NCI-H2081 treated with DMSO at 0.1 percent for 48 hours (cell line): ENCODE measurements at places on chromosomes 13 and 19.

GRCh38 chr13:29547153-29547552, 48.3 kb downstream of the SLC7A1 start:
- no peak for DNase-seq

DNA sequence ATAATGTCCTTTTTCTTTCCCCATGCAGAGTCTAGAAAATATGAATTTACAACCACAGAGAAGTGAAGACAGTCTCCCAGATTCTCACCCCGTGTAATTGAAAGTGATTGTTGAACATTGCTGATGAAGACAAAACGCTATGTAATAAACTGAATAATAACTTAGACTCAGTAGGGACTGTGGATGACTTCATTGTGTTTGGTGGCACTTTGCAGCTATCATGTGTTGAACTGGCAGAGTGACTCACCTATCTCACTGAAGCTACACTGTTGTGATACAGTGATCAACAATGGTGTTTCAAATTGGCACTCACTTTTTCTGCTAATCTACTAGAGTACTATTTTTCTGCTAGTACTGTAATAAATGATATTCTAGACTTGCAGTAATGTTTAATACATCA, 261.3 kb downstream of the DACH1 start:
- no peak for DNase-seq

GRCh38 chr13:84294576-84294975, 412.3 kb upstream of the SLITRK1 start:
- DNase-seq, result no peak

DNA sequence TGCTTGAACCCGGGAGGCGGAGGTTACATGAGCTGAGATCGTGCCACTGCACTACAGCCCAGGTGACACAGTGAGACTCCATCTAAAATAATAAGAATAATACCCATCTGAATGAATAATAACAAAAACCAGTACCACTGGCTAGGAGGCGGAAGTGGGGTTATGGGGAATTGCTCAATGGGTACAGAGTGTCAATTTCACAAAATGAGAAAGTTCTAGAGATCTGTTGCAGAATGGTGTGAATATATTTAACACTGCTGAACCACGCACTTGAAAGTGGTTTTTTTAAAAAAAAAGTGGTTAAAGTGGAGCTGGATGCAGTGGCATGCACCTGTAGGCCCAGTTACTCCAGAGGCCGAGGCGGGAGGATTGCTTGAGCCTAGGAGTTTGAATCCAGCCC, 18.5 kb downstream of the KLF2 start:
- no peak for DNase-seq

- DNase-seq, result no peak
Observed at GRCh38 chr13:23995283-23996073, 98.2 kb upstream of the C1QTNF9B start.

DNA sequence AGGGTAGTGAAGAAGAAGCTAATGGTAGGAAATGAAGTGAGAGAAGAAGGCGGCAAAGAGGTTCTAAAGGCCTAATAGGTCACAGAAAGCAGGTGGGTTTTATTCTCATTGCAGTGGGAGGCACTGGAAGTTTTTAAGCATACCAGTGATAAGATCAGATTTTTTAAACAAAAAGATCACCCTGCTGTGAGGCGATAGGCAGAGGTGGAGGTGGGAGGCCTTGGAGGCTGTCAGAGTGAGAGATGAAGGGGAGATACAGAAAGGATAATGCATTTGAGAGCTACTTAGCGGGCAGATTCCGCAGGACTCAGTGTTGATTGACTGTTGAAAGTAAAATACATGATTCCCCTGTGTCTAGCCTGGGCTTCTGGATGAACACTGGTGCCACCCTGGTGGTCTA, 116.7 kb upstream of the FRY start:
- DNase-seq, result no peak

DNA sequence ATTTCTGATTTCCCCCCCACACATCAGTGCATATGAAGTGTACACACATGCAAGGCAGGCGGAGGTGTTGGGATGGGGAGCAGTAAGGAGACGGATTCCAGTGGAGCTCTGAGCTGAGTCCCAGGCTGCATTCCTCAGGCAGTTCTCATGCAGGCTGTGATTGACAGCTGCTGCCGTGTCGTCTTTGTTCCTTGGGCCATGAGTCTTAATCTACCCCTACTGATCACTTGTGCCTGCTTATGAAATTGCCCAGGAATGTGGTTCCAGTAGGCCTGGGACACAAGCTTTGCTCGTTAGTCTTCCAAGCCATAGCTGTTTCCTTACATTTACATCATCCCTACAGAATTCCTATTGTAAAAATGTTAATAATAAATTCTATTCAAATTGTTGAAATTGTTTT, 1241.9 kb downstream of the UQCRFS1 start:
- DNase-seq, result no peak

- DNase-seq, result no peak
Observed at GRCh38 chr13:113534236-113534860, 43.8 kb upstream of the DCUN1D2 start.
